ENCODE measurements at places on chromosomes 16 and 17. TPM values are rescaled to one million over a fixed set of nuclear protein-coding genes. Genes with fewer than 3 reads are reported as not detected.

DNA sequence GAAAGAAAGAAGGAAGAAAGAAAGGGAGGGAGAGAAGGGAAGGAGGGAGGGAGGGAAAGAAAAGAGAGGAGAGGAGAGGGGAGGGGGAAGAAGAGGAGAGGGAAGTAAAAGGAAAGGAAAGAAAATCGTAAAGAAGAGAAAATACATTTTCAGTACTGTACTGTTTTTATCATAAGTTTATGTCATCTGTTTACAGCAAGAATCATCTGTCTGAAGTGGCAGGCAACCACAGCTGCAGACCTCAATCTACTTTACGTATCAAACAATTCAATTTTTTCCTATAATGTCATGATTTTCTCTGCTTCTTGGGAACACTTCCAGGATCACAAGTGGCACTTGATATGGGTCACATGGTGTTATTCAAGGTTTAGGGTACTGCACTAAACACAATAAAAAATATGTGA, 58.3 kb downstream of the USP32 start:
- DNase-seq = no peak

- no peak for DNase-seq
These were observed 888 bp downstream of the ACSM5 start for GRCh38 chr16:20410121-20410723.

The TERB1 gene
- not detected for total RNA-seq

DNA sequence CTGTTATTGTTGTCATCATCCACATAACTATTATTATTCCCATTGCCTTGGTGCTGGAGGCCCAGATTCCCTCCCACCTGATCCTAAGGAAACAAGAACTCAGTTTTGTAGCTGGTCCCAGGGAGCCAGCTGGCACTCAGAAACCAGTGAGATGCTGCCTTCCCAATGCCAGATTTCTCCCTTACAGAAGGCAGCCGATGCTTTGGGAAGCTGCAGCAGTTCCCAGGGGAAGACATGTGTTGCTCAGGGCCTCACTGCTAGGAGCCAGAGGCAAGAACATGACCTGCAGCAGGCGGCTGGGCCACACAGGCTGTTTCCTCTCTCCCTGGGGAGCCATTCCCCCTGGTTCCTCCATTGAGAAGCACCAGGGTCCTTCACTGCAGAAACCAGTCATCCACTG, 59.9 kb upstream of the GRIN2A start:
- DNase-seq = no peak

DNA sequence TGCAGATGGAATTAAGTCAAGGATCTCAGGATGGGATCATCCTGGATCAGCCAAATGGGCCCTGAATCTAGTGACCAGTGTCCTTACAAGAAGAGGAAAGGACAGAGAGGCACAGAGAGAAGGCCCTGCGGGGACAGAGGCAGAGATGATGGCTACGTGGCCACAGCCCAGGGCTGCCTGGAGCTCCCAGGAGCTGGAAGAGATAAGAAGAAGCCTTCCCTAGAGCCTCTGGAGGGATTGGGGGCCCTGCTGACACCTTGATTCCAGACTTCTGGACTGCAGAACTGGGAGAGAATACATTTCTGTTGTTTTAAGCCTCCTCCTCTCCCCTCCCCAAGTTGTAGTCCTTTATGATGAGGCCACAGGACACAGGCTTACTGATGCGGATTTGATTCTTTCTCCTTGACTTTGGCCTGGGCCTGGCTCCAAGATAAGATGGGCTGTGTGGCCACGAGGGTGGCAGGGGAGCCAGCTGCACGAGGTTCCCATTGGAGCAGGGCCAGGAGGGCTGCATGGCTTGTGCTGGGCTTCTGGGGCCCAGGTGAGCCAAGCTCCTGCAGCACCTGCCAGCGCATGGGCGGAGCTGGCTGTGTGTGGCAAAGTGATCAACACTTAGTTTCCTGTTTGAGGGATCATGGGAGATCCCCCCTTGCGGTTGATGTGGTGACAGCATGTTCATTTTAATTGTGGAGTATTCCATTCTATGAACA, 146.1 kb downstream of the IRF8 start:
- peak; percentile 55 for DNase-seq

GRCh38 chr17:60383379-60383778, 8.6 kb downstream of the USP32 start:
- no peak for DNase-seq

- DNase-seq = no peak
These were observed at the start of gene MLLT6 for GRCh38 chr17:38704606-38705522. MLLT6 (plus strand) TSS chr17:38705273; CDS start chr17:38705633, 360 bp downstream.

The KRT39 gene
- total RNA-seq = not detected

- no peak for DNase-seq
These were observed 22.2 kb downstream of the HLF start for GRCh38 chr17:55286681-55287589.

The ITGA2B gene
- 1.4 TPM for total RNA-seq

- DNase-seq = peak; percentile 84
These were observed 365.7 kb downstream of the SEC14L1 start for GRCh38 chr17:77506371-77506991.

- no peak for DNase-seq
These were observed 4.7 kb upstream of the CDT1 start for GRCh38 chr16:88798772-88799455.

DNA sequence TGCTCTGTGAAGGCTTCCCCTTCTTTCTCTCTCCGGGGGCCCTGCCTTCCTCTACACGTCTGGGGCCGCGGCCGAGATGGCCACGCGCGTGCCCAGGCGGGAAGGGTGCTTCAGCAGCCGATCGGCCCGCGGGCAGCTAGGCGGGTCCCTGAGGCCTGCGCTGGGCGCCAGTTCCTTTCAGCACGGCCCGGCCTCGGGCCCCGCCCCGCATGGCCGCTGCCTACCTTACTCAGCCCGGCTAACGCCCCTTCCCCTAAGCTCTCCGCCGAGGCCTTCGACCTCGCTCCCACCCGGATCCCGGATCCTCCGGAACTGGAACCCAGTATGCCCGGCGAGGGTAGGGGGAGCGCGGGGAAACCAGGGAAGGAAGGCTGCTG, 335 bp downstream of the TMEM11 start:
- DNase-seq = no peak

DNA sequence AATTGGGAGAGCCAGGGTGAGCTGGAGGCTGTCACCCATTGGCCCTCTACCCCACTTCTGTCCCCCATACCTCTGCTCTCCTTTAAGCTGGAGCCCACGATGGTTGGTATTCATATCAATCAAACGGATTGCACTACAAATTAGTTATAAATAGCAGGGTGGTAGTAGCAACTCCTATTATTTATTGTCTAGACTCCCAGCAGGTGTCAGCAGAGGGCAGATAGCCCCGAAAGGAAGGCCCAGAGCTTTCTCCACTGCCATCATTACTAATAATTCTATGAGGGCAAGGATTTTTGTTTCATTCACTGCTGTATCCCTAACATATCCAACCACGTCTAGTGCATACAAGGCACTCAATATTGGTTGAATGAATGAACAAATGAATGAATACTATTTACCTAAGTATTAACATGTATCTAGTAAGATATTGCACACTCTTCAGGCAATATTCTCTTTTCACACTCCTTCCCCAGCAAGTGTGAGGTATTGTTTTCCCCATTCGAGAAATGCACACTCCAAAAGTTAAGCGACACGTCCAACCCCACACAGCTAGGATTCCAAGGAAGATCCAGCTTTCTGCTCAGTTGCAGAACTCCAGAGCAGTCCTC, 6.3 kb downstream of the C17orf50 start:
- no peak for DNase-seq

The NT5M gene
- 2.1 TPM for total RNA-seq

DNA sequence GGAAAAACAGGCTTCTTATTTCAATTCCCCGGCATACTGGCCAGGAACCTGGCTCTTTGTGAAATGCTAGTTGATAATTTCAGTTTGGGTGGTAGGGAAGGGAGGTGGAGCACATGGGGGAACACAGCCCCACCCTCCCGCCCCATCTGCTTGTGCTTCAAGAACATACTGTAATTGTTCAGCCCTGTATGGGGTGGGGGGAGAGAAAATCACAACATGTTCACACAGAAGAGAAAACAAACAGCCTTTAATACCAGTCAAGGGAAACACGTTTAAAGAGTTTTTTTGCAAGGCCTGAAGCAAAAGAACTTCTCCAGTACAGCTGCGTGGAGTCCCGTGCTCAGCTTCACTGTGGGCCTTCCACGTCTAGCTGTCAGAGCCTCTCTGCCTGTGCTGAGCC, 59.7 kb downstream of the SHISA6 start:
- DNase-seq = no peak

DNA sequence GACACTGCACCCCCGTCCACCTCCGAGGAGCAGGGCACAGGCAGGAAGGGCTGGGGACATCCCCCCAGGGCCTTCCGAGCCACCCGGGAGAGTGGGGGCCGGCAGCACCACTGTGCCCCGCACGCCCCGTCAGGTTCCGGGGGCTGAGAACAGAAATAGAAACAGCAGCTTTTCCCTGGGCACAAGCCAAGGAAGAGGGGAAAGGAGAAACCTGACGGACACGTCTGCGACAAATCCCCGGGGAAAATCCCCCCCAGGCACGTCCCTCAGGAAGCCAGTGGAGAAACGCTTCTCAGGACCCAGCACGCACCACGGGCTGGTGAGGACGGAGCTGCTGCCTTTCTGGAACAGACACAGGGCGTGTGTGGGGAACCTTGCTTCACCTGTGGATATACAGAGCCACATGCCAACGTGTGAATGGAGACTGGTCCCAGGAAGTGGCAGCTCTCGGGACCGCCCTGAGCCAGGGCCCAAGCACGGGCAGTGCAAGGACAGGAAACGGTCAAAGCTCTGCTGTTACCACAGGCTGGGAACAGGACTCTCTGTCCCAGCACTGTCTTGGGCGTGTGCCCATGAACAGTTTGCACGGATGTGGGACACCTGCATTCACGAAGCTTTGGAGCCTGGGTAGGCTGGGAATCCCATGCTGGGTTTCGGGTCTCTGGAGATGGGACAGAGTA, 1.2 kb upstream of the TMEM204 start:
- no peak for DNase-seq

DNA sequence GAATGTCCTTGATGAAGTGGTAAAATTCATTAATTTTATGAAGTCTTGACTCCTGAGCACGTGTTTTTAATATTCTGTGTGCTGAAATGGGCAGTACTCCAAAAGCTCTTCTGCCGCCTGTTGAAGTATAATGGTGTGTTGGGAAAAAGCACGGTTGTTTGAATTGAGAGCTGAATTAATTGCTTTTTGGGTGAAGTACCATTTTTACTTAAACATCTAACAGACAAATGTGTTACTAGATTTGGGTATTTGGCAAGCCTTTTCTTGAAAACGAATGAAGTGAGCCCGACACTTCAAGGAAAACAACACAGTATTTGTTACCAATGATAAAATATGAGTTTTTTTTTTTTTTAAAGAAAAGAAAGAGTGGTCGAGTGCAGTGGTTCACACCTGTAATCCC, 22.5 kb downstream of the WWP2 start:
- DNase-seq = no peak

The CDK3 gene
- total RNA-seq = 4.3 TPM

DNA sequence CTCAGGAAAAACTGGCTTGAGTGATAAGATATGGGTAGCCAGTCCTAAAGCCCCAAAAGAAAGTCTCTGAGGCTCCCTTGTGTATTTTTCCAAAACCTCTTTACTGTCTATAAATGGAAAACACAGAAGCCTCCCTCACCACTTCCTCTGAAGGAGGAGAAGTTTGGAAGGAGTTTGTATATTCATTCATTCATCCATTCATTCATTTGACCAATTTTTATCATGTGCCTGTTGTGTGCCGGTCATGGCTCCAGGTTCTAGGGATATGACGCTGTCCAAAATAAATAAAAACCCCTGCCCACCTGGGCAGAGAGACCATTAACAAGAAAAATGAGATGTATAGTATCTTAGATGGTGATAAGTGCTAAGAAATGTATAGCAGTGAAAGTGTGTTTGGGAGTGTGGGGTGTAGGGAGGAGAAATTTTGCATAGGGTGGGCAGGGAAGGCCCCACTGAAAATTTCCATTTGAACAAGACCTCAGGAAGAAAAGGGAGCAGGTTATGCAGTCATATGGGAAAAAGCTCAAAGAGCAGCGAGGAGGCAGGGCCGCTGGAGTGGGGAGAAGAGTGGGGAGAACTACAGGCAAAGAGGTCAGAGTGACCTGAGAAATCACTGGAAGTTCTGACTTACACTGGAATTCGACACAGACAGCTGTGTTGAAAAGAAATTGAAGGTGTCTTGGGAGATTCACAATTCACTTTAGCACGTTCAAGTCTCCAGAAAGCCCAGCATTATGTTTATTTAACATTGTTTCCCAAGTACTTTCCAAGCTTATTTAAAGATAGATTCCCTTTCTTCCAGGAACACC, 6.1 kb upstream of the WIPI1 start:
- no peak for DNase-seq

GRCh38 chr17:49616601-49617131, 41.0 kb downstream of the NXPH3 start:
- no peak for DNase-seq

- no peak for DNase-seq
These were observed 33.2 kb upstream of the ARHGAP23 start for GRCh38 chr17:38395090-38395489.

GRCh38 chr17:79331492-79331891, 256.9 kb downstream of the ENGASE start:
- no peak for DNase-seq

- DNase-seq = no peak
These were observed 76.8 kb downstream of the TUBD1 start for GRCh38 chr17:59815965-59816364.

GRCh38 chr16:15517743-15518377, 83.5 kb downstream of the BMERB1 start:
- no peak for DNase-seq

DNA sequence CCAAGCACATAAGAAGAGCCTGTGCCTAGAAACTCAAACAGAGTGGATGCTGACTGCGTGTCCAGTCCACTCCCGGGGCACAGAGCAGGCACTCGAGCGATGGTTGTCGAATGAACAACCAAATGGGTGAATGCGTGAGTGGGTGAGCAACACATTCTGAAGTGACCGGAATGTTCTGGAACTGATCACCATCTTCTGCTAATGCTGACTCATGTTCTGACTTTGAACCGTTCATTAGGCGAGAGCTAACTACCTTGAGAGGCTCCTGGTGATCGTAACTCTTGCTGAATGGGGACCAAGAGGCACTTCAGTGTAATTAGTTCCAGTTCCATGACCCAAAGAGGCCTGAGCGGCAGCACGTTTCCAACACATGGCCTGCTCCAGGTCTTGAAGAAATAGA, 37.9 kb downstream of the IRF8 start:
- DNase-seq = no peak

GRCh38 chr17:7969433-7969832, 33.0 kb upstream of the GUCY2D start:
- no peak for DNase-seq

The SCARF1 gene
- 25.7 TPM for total RNA-seq

The KRT25 gene
- not detected for total RNA-seq

Measured in mesenteric fat pad (tissue), 1 donor.